ENCODE measurements at places on chromosomes 7 and 10.

DNA sequence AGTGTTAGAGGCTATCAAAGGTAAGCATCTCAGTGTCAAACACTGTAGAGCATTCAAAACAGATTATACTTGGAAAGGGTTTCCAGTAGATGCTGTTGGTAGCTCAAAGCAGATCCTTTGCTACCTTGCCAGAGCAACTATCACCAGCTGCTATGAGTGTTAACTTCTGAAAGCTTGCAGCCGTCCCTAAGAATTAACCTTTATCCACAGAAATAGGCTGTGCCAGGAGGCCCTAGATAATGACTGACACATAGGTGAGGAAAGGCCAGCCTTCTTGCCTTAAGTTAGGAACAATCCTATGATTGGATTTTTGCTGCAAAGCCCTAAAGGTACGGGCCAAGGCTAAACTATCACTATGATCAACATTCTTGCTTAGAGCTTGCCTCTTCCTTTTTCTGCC, 263.2 kb downstream of the DGKB start:
- DNase-seq = no peak

DNA sequence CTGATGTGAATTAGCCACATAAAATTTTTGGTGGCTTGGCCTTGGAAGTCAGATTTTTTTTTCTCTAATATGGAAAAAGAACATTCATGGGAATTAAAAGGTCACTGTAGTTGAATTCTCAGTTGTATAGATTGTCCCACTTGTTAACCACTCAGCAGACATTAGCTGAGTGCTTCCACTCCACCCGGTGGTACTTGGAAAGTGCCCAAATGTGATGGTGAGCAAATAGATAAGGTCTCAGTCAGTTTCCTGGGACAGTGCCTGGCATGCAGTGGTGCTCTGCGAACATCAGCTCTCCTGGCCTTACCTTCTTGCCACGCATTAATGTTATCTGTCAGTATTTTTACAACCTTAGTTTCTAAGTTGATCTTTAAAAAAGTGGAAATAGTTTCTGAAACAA, 1.4 kb downstream of the ATP5F1C start:
- no peak for DNase-seq

- no peak for DNase-seq
Observed at GRCh38 chr10:6999232-6999925, 411.5 kb downstream of the SFMBT2 start.

- peak; percentile 42 for DNase-seq
Observed at GRCh38 chr7:8638076-8638475, 204.7 kb downstream of the NXPH1 start.

GRCh38 chr7:139106959-139107358, 2.6 kb downstream of the ZC3HAV1 start:
- no peak for DNase-seq

DNA sequence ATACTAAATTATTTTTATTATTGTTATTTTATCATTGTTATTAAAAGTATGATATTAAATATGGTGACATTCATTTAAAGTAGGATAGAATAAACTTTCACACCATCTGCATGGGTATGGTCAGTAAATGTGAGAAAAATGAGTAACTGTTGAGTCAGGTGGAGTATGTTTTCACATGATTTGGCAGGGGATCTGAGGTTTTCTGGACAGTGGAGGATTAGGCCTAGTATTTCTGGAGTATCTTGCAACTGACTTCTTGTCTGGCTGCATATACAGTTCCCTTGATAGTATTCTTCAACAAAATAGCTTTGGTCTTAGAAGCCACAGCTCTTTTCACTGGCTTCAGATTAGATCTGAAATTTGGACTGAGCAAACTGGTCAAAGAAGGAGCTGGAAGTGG, 54.5 kb downstream of the GBF1 start:
- DNase-seq = no peak

- DNase-seq = no peak
Observed at GRCh38 chr7:42135728-42136127, 101.3 kb downstream of the GLI3 start.

GRCh38 chr10:75470901-75471300, 39.5 kb downstream of the LRMDA start:
- no peak for DNase-seq

DNA sequence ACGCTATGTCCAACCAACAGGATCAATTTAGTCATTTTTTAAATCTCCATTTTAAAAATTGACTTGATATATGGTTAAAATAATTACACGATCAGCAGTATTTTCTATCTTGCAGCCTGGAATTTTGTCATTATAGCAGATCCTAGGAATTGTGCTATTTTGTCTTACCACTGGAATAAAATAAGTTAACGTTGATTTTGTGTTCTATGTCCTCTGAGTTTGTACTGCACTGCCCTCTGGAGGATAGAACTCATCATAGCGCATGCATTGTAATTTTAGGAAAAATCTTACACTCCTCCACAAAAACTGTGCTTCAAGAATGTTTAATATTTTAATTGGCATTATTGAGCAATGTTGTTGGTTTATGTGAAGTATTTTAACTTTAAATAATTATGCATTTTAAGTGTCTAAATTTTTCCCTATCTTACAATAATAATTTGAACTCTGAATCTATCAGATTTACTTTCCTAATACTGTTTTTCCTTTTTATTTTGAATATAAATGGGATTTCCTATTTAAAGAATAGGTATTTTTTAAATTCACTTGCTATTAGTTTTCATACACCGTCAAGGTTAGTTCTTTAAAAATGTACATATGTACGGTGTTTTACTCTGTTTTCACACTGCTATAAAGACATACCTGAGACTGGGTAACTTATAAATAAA, 220.1 kb downstream of the PPP1R3A start:
- peak; percentile 33 for DNase-seq

DNA sequence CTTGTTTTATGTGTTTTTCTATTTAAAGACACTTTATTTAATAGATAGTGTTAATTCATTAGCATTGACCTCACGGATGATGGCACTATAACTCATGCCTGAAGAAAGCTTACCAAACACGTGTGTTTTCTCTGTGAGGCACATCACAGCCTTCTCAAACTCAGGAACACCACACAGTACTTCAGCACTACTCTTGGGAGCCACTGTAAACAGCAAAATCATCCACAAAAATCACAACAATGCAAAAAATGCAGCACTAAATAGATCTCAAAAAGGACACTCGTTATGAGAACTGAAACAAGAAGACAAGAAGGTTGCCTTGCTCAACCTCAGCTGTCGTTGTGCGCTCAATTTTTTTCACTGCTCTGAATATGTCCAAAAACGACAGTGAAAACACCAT, 12.0 kb upstream of the PARP12 start:
- DNase-seq = no peak

DNA sequence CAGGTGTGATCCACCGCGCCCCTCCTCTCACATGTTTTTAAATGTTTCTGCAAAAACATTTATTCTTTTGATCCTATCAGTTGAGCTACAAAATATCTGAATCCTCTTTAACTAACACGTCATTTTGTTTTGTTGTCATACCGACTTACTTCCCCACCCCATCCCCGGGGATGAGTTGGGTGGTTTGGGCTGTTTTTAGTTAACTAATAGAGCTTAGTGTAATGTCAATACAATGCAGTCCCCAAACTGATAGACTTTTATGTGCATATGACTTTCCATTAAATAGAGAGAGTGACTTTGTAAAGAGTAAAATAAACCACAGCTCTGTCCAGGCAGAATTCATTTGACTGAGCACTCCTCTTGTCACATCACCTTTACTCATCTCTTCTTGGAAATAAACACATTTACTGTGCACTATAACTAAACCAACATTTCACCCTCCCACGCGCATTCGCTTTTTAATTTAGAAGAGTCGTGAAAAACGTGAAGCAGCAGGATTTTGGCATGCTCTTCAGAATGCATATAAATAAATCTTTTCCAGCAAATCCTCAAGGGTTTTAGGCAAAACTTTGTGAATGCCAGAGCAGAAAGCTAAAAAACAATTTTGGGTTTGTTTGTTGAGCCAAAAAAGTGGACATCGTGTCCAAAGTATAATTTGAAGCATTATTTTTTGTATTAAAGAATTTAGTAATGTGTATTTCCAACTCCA, 187.4 kb upstream of the MGMT start:
- DNase-seq = no peak

- DNase-seq = no peak
Observed at GRCh38 chr7:111840528-111840927, 278.2 kb upstream of the IMMP2L start.

DNA sequence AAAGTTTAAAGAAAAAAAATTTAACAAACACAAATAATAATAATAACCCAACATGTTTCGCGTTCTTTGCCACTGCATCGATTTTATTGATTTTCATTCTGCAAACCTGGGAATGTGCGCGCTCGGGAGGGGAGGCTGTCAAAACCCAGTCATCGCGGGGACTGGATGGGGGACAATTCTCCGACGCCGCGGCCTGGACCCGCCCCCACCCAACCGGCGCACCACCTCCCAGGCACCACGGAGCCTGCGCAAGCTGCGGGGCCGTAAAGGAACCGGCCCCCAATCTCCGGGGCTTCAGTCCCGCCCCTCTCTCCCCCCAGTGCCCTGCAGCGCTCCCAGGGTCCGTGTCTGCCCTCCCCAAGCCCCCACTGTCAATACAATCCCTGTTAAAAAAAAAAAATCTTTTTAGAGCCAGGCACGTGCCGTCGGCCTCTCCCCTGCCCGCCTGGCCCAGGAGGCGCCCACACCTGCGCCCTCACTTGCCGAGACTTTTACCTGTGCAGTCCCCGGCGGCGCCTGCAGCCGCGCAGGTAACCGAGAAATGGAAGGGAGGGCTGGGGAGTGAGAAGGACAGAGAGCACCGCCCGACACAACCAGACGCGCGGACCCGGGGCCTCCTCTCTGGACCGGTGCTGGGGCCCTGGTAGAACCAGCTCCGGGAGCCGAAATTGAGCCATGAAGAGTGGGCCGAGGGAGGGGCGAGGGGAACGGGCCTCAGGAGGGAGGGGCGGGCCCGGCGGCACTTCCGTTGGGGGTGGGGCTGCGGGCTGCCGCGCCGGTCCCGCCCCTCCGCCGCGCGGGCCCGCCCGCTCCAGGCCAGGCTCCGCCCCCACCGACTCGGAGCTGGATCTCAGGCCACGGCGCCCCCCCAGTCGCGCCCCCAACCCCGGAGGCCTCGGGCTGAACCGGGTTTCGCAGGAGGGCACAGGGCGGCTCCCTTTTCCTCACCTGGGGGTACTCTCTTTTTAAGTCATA, 7.6 kb upstream of the ZNF503 start:
- DNase-seq = peak; percentile 89

GRCh38 chr7:15688911-15689310, 2.4 kb upstream of the MEOX2 start:
- DNase-seq = no peak

- no peak for DNase-seq
Observed at GRCh38 chr7:132882714-132883428, 199.0 kb downstream of the CHCHD3 start.

Data from D341Med (cell line).